ENCODE measurements at places on chromosomes 13 and 19.

DNA sequence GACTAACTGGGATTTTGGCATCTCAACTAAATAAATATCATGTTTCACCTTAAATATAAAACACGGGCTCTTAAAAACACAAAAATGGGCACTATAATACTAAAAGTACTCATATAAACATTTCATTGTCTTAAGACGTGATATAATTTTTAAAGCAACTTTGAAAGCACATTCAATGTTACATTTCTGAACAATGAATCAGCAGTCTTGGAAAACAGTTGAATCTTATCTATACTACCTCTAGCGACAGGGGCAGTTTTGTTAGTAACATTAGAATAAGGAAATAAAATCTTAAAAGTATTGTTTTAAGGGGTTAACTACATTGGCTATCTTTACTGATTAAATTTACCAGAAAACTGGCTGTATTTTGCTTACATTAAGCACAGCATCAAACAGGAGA, 156.9 kb downstream of the UGGT2 start:
- DNase-seq = no peak

DNA sequence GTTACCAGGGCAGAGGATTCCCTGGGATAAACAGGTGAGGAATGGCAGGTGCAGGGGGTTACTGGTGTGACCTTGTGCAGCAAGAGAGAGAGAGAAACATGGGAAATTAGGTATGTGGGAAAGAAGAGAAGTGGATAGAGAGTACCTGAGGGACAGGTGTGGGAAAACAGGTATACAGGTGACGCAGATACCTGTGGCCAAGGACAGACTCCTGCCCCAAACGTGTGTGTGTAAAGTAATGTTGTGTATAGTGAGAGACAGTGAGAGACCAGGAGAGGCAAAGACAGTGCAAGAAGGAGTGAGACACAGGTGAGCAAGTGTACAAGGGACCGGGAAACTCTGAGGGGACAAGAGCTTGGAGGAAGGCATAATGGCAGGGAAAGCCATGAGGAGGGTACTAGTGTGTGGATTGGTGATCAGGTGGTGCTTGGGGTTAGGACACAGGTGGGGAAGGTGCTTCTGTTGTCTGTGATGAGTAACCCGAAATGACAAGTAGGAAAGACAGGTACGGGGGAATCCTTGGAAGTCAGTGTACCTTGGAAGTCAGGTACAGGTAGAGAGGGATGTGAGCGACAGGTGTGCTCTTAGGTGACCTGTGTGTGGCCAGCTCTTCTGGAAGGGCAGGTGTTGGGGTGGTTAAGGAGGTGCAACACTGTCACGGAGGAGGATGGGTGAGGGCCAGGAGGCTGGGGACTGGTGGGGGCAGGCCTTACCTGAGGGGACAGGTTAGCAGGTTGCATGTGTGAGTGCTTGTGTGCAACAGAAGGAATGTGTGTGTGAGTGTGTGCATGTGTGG, 2.8 kb downstream of the ERFL start:
- no peak for DNase-seq

DNA sequence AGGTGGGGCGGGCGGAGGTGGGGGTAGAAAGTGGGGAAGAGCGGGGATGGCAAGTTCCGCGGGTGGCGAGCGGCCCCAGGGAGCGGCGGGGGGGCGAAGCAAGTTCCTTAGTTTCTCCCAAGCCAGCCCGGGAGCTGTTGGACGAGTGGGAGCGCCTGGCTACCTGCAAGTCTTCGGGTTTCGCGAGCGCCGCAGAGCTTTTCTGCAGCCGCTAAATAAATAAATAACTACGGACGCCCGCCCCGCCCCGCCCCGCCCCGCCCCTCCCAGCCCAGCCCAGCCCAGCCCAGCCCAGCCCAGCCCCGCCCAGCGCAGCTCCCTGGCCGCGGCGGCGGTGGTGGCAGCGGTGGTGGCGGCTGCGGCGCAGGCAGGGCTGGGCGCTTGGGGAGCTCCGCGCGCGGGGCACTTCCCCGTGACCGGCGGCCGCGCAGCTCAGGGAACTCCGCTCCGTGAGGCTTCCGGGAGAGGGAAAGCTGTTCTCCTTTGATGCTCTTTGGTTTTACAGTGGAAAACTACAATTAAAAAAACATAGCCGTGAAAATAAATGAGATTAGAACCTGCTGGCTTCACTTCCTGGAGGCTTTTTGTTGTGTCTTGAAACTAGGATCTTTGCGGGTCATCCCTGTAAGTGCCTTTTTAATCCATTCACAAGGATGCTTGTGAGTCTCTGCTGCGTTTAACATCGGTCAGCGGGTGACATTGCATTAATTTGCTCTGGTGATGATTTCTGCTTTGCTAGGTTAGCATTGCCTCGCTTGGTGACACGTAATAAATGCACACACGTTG, at the start of gene UBE2L5:
TSS of gene UBE2L5 (plus strand) at position 440 of the 786 bp plus-strand sequence. CDS start 5,498 bp downstream, outside the sequence.
- peak; percentile 70 for DNase-seq

DNA sequence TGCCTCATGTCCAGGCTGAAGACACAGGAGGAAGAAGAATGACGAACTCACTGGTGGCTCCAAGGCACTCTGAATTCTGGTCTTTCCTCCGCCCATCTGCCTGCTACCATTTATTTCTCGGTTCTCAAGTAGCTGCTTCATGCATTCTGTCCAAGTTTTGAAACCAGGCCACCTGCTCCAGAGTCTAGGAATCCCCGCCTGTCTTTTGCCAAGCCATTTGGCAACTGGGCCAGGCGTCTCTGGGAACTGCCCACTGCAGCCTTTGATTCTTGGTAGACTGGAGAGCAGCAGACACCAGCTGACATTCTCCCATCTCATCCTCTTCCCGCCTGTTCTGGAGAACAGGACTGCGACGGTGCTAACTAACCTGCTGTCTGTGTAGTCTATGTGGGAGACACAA, 10.8 kb downstream of the SLC35E1 start:
- peak; percentile 27 for DNase-seq

Data from head of caudate nucleus (tissue), 42 donors.